ENCODE measurements at places on chromosomes 5 and 9.
A peak's percentile ranks its signal among the peaks of the same experiment; 100 is the strongest.

- peak; percentile 60 for DNase-seq
Observed at GRCh38 chr9:133991214-133991921, 756 bp downstream of the VAV2 start.

DNA sequence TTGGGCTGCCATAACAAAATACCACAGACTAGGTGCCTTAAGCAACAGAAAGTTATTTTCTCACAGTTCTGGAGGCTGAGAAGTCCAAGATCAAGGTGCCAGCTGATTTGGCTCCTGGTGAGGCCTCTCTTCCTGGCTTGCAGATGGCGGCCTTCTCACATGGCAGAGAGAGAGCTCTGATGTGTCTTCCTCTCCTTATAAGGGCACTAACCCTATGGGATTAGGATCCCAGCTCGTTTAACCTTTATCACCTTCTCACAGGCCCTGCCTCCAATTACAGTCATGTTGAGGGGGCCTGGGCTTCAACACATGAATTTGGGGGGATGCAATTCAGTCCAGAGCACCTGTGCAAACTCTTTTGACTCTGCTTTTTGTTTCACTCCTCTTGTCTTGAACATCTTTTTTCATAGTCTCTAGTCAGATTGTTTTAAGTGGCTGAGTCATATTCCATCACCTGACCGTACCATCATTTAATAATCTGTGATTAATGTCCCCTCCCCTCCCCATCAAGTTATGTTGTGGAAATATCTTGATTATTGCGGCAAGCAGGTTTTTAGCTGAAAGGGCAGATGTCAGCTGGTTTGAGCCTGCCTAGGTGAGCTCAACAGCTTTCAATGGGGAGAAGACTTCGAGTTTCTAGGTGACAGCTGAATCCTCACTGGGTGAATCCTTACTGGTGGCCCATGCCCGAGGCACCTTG lies 61.8 kb downstream of the NDFIP1 start:
- no peak for DNase-seq

- no peak for DNase-seq
Observed at GRCh38 chr5:57940236-57940635, 457.6 kb upstream of the ACTBL2 start.

GRCh38 chr9:106174346-106174745 lies 480.0 kb downstream of the TMEM38B start:
- no peak for DNase-seq

DNA sequence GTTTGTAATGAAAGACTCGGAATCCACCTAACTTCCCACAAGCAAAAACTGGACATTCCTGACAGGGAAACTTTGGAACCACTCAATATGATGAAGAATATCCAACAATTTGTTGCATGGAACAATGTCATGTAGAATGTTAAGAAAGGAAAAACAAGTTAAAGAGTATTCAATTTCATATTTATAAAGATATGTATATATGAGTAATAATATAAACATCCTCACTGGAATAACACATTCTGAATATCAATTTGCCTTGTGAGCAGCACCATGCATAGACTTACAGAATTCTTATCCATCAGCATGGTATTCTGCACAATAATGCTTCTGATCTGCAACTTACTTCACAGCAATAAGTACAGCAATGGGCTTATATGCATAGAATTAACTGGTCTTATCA lies 650.3 kb downstream of the SEMA5A start:
- no peak for DNase-seq

DNA sequence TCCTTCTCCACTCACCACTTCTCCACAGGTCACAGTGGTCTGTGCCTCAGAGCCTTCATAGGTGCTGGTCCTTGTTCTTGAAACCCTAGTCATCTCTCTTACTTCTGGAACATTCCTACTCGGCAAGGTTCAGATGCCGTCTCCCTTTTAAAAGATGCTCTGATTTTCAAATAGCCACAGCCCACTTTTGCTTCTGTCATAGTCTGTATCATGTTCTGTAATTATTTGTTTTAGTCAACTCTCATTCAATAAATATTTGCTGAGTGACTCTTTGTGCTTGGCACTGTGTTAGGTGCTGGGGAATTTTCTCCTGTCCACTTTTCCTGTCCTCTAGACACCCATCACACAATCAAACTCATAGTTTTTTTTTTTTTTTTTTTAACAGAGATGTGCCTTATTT lies 181.3 kb upstream of the IL12B start:
- peak; percentile 35 for DNase-seq

DNA sequence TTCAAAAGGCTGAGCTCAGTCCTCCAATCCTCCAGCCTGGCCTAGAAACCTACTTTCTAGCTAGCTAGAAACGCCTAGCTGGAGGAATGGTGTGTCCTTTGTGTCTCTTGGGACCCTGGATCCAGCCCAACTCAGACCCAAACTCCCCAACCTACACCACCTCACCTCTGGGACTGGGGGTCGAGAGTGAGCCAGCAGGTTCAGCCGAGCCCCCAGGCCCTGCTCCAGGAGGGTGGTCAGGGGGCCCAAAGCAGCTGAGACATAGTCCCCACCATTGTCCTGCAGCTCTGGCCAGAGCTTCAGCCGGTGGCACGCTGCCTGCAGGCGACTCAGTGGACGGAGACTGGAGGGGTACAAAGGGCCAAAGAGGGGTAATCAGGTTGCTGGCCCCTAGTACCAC lies 6.2 kb downstream of the NOL6 start:
- no peak for DNase-seq

DNA sequence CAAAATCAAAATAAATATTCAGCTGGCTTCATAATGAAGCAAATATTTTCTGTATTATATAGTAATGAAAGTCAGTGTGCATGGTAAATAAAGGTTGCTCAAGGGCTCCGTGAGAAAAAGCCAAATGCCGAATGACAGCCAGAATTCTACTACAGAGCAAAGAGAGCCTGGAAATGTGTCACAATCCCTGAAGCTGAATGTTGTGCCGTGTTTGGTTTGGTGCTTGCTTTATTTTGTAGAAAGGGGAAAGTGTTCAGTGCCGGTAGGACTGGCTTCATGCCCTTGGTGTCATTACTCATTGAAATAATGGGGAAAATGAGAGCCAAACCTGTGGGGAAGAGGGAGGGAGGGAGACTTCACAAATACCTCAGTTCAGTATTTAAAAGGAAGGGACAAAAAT lies 26.8 kb upstream of the ADAMTSL1 start:
- peak; percentile 70 for DNase-seq

DNA sequence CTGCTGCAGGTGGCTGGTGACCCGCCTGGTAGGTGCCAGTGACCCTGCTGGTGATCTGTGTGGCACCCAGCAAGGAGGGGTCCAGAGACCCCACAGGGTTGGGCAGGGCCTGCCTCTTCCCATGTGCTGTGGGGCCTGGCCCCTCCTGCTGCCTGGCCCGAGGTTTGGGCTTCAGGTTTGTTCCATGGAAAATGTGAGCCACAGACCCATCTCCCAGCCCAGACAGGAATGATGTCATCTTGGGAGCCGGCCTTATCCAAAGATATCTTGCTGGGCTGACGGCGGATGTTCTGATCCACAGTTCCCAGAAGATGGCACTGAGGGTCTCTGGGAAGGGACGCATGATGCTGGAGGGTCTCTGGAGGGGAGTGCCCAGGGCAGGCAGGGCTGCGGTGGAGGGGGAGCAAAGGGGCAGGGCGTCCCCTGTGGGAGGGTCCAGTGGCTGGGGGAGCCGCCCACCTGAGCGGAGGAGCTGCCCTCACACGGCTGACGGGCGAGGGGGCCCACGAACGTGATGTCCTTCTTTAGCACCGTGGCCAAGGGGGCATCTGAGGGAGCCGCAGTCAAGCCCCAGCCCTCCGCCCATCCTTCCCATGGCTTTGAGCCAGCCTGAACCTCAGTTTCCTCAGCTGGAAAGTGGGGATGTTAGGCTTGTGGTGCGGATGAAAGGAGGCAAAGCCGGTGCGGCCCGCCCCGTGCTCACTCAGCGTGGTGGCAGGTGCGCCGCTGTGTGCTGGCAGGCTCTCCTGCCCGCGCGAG lies 68.1 kb downstream of the COL5A1 start:
- DNase-seq = peak; percentile 27

DNA sequence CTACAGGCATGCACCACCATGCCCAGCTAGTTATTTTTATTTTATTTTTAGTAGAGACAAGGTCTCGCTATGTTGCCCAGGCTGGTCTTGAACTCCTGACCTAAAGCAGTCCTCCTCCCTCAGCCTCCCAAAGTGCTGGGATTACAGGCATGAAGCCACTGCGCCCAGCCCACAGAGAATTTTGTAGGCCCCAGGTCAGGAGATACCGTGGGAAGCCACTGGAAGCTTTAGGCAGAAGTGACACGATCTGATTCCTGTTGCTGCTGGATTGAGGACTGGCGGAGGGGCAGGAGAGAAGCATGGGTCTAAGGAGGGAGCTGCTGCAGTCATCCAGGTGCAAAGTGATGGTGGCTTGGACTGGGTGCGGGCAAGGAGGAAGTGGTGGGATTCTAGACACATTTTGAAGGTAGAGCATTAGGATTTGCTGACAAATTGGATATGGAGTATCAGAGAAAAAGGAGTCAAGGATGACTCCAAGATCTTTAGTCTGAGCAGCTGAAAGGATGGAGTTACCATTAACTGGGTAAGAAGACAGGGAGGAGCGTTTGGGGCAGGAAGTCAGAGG lies 20.7 kb downstream of the TCF7 start:
- no peak for DNase-seq

GRCh38 chr9:120872791-120873502 lies 4.0 kb downstream of the PHF19 start:
- DNase-seq = no peak

GRCh38 chr5:32144378-32145207 lies 29.5 kb downstream of the GOLPH3 start:
- peak; percentile 15 for DNase-seq

GRCh38 chr5:151048526-151048925 lies 28.1 kb downstream of the GPX3 start:
- DNase-seq = no peak

DNA sequence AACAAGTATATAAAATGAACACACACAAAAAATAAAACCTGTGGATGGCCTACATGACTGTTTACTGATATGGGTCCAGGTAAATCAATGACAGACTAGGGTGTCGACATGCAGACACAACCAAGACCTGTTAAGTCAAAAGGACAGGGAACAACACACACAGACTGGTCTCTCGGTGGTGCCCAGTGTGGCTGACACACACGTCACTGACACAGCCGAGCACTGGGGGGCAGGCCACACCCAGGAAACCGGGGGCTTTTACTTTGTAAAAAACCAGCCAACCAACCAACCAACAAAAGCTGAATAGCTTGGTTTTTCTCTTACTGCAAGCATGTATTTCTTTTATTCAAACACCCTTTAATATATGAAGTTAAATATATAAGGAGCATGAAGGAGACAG lies 5.0 kb downstream of the FAM163B start:
- DNase-seq = no peak

GRCh38 chr5:179680780-179681401 lies at the start of gene CBY3:
CBY3 (minus strand) TSS chr5:179681034; CDS start chr5:179680918, 116 bp downstream.
- DNase-seq = peak; percentile 57

GRCh38 chr5:139653616-139654015 lies 5.5 kb downstream of the CXXC5 start:
- DNase-seq = no peak

- DNase-seq = no peak
Observed at GRCh38 chr5:53219610-53220009, 110.1 kb upstream of the MOCS2 start.

- no peak for DNase-seq
Observed at GRCh38 chr9:86924206-86924605, 23.1 kb downstream of the GAS1 start.

DNA sequence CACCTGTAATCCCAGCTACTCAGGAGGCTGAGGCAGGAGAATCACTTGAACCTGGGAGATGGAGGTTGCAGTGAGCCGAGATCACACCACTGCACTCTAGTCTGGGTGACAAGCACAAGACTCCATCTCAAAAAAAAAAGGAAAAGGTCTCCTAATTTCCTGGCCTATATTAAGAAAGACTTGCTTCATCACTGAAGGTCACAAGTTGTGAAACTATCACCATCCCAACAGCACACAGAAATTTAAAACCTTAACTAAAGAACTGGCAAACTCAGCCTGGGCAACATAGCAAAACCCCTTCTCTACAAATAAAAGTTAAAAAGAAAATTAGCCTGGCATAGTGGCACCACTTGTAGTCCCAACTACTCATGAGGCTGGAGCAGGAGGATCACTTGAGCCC lies 17.2 kb downstream of the FRMD3 start:
- DNase-seq = no peak

- no peak for DNase-seq
Observed at GRCh38 chr5:145787001-145787400, 48.1 kb downstream of the PRELID2 start.

- DNase-seq = no peak
Observed at GRCh38 chr5:170591054-170591453, 87.2 kb downstream of the KCNIP1 start.

DNA sequence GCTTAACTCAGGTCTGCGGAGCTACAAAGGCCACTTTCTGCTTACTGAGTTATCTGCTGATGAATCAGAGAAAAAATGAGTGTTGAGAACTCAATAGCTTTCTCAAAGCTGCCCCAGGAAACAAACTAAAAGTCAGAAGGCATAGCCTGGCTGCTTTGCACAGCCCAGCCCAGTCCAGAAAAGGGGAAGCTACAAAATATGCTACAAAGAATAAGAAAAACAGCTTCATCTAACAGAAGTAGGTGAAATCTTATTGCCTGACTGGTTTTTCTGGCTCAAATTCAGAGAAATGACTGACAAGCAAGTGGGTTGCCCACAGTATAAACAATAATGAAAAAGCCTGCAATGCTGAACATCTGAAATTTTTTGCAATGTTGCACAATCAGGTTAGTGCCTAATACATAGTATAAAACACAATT lies 156.2 kb downstream of the PPP2R2B start:
- no peak for DNase-seq

DNA sequence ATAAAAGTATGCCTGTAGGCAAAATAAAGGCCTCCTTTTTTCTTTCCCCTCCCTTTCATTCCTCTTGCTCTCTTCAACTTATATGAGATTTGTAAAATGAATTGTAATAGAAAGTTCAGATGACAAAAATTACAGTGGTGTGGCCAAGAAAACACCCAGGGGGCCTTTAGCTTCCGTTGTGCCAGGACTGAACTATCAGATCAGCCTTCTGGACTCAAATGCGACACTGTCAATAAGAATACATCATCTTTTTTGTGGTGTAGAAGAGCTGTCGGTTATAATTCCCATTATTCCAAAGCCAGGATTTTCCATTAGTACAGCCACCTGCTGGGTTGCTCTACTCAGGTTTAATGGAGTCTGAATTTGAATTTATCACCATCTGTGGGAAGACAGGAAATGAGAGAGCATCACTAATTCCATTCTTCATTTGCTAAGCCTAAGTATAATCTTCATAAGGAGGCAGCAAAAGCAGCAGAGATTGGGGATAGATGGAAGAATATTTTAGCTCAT lies 443.4 kb downstream of the ANXA1 start:
- DNase-seq = no peak

GRCh38 chr9:71209890-71210289 lies 88.5 kb upstream of the TRPM3 start:
- DNase-seq = no peak

DNA sequence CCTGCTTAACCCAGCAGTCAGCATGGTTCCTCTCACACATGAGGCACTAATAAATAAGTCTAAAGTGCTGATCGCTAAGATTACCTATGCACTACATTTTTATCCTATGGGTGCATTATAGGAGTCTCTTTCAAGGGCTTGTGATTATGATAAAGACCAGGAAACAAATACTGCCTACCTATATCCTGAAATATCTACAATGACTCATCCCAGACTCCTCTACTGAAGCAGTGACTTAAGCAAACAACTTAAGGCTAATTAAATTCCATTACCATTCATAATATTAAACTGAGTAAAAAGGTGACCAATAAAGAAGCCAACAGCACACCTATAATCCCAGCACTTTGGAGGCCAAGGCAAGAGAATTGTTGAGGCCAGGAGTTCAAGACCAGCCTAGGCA lies 338.4 kb downstream of the DNAH5 start:
- DNase-seq = no peak

- DNase-seq = peak; percentile 82
Observed at GRCh38 chr9:114621975-114622609, 11.0 kb downstream of the TMEM268 start.
